ENCODE measurements at places on chromosomes 6 and 20.

GRCh38 chr20:14556206-14556605, 218.8 kb upstream of the FLRT3 start:
- no peak for DNase-seq

- no peak for DNase-seq
Measured at GRCh38 chr6:25550631-25551030, 101.4 kb upstream of the SCGN start.

- no peak for DNase-seq
Measured at GRCh38 chr6:30578051-30578450, 6.8 kb downstream of the ABCF1 start.

- DNase-seq = no peak
Measured at GRCh38 chr6:112883095-112883494, 536.0 kb downstream of the RFPL4B start.

- DNase-seq = no peak
Measured at GRCh38 chr6:2641044-2641725, 109.5 kb downstream of the MYLK4 start.
